ENCODE measurements at places on chromosomes 16 and 17.

GRCh38 chr16:48384520-48385252 is 527 bp downstream of the SIAH1 start:
- DNase-seq: no peak

- no peak for DNase-seq
Observed at GRCh38 chr17:40058186-40058784, 4.1 kb upstream of the MED24 start.

- no peak for DNase-seq
Observed at GRCh38 chr17:68019336-68019674, 16.2 kb upstream of the KPNA2 start.

GRCh38 chr16:49204191-49204590 is 77.4 kb downstream of the CBLN1 start:
- no peak for DNase-seq

DNA sequence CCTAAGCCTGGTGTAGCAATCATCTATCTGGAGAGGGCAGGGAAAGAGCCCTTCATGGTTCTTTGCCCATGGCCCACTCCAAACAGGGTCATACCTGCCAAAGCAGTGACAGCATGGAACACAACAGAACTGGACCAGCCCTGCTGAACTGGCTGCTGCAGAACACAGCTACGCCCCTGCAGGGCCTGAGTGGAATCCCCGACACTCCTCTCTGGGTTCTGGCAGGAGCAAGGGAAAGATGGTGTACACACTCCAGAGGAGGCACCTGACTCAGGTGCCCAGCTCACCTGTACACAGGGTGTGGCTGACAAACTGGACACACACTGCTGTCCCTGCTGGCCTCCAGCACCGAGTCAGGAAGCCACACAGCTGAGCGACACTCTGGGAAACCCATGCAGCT is 19.8 kb downstream of the MIEF2 start:
- DNase-seq: no peak

Data from KBM-7 (cell line).